ENCODE measurements at places on chromosomes 2 and 18. TPM values are rescaled to one million over a fixed set of nuclear protein-coding genes. Genes with fewer than 3 reads are reported as not detected.

DNA sequence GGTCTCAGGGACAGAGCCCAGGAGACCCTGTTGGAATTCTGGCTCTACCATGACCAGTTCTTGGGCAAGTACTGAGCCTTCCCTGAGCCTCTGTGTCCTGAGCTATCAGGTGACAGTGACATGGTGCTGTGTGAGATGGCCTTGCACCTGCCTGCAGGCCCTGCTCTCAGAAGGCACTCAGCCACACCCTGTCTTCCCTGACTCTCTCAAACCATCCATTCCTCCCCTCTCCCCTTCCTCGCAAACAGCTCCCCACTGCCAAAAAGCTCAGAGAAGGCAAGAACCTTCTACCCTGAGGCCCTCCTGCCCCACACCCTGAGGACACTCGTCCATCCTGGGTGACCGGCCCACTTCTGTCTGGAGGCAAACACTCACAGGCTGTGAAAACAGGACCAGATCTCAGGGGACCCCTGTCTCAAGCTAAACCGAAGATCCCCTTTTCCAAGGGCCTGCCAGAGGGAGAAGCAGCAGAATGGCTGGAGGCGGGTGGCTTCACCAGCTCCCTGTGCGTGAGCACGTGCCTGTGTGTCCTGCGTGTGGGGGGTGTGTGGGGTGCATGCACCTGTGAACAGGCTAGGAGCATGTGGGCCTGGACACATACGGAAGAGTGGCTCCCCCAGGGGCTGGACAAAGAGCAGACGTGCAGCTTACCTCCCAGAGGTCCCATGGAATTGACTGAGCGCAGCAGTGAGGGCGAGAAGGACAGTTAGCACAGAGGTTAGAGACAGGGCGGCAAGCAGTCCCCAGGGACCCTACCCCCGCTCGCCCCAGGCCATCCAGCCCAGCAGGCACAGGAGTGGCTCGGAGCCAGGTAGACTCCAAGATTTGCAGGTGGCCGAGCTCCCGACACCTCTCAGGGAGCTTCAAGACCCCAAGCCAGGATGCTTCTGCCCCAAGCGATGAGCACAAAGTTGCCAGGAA lies 53.9 kb downstream of the BIN1 start:
- DNase-seq = peak; percentile 22

The SCN3A gene
- total RNA-seq = 1.1 TPM

DNA sequence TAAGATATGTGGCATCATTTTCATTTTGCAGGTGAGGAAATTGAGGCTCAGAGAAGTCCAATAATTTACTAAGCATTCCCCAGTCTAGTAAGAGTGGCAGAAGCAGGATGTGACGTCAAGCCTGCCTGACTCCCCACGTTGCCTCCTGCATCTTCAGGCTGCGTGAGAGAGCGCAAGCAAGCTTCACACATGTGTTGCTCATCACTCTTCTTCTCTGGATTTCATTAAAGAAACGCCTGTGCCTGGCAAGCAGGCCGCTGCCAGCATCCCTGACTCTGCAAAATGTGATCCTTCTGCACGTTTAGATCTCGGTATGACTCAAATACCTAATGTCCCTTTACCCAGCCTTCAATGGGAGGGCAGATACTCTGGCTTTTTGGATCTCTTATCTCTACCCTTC lies 96.8 kb downstream of the PRKCE start:
- no peak for DNase-seq

The HTR2B gene
- 0.50 TPM for total RNA-seq

DNA sequence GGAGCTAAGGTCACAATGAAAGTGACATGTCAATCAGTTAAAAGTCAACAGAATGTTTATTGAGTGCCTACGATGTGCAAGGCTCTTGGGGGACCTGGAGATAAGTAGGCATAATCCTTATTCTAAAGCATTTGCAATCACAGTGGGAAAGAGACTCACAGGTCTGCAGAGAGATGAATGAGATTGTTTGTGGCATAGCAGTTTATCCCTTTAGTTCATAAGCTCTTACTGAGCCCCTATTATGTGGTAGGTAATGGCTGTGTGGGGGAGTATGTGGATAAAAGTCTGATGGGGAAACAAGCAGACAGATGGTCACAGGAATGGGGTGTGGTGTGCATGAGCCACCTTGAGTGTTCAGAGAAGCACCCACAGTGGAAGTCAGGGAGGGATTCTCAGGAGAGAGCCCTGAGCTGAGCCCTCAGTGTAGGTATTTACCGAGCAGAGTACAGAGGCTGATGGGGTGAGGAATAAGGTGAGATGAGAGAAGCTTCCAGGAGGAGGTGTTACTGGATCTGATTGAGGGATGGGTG lies 48.1 kb downstream of the EMILIN2 start:
- no peak for DNase-seq
